Jurkat, Clone E6-1 (cell line): ENCODE measurements at places on chromosomes 12 and 14.

GRCh38 chr12:47078733-47079467 lies 521 bp upstream of the PCED1B start:
- no peak for DNase-seq

DNA sequence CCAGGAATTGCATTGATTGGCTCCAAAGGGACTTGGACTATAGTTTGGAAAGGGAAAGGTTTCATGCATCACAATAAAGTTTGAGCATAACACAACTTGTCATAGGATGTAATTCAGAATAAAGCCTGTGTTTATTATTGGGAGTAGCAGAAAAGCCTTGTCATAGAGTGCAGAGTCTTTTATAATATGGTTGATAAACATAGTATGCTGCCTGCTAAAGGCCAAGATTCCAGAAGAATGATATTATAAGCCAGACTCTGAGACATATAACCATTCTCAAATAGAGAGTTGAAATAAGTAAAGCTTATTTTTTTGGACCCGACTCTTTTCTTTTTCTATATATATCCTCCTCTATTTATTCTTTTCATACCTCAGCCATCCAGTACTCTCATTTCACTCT lies 207.3 kb downstream of the LRIG3 start:
- DNase-seq: no peak

DNA sequence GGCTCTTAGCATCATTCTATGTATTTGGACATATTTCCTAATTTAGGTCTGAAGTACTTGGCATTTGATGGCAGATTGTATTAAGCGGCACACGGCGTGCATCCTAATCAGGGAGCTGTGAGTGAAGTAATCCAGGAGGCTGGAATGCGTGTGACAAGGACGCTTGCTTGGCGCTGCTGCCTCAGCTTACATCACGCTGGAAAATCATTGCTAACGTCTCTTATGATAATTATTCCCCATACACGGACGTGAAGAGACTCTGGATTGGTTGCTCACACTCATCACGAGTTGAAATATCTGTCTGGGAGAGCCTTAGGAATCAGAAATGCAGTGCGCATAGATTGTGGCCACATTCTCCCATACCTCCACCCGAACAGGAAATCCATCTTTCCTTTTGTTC lies 85.3 kb downstream of the FBXW8 start:
- no peak for DNase-seq

DNA sequence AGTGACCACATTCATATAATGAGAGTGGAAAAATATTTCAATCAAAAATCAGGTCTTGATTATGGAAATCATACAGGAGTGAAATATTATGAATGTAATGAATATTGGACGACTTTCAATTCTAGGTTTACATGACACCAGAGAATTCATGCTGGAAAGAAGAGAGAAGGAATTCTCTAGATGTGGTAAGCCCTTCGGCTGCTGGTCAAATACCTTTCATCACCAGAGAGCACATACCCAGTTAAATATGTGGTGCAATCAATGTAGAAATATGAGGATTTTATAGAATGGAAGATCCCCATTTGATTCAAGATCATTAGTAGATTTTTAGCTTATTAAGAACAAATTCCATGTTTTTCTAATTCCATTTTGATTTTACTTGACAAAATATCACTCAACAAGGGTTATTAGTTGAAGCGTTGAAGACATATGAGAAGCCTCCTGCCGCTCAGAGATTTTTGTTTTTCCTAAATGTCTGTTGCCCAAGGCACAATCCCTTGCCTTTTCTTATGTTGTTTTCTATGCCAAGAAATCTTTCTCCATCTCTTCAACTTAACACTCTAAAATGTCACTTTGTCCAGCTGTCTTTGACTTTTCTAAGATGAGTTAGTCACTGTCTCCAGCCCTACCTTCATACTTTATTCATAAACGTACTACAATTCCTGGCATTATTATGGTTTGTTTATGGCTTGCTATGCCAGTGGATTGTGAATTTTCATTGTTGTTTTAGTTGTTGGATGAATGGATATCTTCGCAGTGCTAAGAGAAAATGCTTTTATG lies 72.8 kb upstream of the ZDHHC17 start:
- DNase-seq: no peak

- no peak for DNase-seq
Measured at GRCh38 chr12:85713373-85713772, 122.8 kb downstream of the RASSF9 start.

DNA sequence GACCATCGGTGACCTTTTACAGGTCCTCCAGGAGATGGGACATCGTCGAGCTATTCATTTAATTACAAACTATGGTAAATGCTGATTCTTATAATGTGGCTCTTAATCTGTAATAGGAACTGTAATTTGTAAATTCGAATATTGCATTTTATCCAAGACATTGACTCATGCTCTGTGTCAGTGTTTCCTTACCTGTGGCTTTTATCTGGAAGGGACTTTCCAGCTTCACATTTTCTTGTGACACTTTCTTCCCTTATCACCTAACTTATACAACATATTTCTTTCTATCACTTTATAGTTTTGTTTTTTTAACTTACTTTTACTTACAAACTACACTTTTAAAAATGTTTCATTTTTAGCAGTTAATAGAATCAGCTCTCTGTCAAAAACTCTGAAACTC lies 14.8 kb downstream of the IRAK3 start:
- no peak for DNase-seq

- no peak for DNase-seq
Measured at GRCh38 chr14:25759256-25759655, 709.3 kb upstream of the STXBP6 start.

DNA sequence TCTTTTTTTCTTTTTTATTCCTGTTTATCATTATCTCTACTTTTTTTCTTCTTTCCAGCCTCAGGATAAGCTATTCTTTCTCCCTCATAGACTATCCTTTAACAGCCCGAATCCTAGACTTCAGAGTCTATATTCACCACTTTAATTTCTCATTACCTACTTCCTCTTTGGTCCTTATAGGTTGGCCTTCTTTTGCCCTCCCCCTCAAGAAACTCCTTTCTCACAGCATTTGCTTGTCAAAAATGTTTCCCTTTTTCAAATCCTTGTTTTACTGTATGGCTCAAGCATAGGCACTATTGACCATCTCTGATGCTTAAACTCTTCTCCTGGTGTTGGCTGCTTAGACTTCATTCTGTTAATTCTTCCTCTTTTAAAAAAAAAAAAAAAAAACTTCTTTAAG lies 52.5 kb downstream of the KIAA0586 start:
- DNase-seq: no peak

DNA sequence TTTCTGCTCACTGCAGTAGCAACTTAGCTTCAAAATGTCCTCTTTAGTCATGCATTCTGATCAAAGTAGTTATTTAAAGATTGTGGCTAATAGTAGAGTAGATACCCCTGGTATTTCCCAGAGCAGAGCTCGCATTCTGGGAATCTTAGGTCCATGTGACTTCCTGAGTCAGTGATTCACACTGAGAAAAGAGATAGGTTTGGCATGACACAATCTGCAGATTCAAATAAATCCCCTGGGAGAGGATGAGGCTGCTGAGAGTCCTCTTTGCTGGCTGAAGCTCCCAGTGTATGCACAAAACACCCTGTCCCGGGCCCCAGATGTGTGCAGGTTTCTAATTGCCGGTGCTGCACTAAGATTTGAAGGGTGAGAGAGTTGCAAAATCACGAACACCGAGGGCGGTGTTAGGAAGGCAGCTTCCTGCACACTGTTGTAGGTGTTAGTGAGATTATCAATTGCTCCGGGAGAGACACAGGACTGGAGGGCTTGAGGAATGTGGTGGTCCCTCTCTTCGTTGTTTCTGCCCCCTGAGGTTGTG lies 233.2 kb downstream of the NRXN3 start:
- no peak for DNase-seq

GRCh38 chr14:24458736-24459135 lies 16.2 kb upstream of the SDR39U1 start:
- no peak for DNase-seq

DNA sequence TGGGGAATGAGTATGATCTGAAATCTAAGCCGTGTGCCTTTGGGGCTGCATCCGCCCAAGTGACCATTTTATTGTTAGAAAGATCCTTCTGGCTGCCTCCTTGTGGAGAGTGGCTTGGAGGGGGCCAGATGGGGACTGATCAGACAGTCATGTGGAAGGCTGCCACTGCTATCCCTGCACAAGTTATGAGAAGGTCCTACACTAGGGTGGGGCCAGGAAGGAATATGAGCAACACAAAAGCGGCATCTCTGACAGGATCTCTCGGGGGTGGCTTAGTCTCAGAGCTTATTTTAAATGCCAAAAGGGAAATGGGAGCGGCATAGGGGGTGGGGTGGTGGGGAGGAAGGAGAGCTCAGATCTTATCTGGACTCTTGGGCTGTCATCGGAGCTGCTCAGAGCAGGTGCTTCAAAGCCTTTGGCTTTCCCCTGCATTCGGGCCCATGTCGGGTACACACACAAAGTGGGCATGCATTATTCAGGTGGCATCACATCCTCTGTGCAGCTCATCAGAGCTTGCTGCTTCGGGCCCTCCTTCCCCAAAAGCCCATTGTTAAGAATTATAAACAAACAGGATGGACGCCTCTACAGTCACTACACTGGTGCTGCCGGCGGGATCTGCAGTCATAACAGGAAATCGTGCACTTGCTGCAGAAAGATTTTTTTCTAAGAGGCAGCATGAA lies 805.4 kb downstream of the VRK1 start:
- peak; percentile 73 for DNase-seq

DNA sequence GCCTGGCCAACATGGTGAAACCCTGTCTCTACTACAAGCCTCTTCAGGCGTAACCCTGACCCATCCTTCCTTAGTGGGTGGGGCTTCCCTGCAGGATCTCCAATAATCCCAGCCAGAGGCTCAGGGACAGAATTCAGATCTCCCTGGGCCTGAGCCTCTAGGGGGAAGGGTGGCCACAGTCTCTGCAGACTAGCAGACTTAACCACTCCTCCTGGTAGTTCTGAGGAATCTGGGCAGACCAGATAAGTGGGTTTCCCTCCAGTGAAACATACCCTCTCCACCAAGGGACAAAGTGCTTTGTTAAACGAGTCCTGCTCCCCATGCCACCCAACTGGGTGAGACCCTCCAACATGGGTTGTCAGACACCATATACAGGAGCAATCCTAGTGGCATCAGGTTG lies 36.6 kb upstream of the TRIM9 start:
- no peak for DNase-seq

DNA sequence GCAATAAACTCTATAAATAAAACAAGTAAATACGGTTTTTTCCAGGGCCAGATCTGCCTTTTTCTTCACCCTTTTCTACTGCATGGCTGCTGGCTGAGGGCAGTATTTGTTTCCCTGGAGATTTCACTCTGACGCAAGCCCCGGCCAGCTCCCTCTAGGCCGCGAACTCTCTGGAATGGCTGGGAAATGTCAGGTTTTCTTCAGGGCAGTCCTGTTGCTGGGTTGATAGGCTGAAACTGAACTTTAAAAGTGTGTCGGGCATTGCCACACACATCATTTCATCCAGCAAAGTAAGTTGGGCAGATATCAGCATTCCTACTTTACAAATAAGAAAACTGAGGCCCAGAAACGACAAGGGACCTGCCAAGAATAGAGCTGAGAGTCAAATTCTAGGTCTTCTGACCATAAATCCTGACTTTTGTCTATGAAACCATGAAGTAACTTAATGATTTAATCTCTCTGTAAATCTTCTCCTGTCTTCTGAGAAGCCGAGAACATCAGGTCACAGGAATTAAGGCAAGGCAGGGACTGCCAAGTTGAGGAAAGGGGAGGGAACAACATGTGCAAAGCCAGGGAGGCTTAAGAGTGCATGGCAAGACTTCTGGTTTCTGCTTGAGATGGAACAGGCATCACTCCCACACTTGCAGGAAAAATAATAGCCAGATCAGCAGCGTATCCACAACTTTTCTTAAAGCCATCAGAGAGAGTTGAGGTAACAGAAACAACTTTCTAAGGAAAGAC lies 205.0 kb upstream of the CCDC196 start:
- no peak for DNase-seq

DNA sequence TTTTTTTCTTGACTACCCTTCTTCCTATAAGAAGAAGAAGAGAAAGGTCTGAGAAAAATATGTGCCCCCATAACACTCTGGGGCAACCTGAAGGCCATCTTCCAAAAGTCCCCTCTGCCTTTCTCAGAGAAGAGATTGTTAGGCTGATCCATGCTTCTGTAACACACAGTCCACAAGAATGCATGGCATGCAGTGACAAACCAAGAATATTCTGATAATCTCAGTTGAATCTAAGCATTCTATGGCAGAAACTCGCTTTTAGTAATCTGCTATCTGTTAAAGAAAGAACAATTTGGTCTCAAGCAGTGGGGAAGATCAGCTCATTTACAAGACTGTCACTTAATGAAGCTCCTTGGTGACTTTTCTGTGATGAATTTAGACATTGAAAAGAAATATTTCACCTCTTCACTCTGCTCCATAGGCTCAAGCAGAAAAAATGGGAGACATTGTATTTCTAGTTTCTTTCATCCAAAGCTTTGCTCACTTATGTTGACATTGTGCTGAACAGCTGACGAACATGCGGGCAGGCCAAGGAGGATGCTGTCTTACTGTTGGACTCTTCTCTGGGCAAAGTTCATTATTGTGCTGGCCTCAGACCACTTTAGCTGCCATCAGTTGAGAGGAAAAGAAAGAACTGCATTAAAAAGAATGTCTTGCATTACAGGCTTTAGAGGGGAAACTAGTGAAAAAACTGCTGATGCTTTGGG lies 957.1 kb downstream of the DIO2 start:
- DNase-seq: no peak

DNA sequence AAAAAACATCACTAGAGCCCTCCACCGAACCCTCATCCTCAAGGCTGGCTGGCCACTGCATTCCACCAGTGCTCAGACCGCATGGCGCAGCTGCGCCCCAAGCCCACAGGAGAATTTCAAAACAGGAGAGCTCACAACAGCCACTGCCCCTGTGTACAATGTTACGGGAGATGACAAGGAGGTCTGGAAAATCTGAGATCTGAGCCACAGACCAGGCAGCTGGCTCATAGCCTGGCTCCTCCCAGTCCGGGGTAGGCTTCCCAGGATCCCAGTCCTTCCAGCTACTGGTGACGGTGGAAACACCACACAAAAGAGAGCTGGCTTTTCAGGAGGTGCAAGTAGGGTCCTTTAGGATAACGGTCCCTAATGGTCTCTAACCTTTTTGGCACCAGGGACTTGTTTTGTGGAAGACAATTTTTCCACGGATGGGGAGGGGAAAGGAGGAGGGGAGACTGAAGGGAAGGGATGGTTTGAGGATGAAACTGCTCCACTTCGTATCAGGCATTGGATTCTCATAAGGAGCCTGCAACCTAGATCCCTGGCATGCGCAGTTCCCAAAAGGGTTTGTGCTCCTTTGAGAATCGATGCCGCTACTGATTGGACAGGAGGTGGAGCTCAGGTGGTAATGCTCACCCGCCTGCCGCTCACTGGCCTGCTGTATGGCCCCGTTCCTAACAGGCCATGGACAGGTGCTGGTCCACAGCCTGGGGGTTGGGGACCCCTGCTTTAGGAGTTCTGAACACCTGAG lies 23.0 kb upstream of the NRDE2 start:
- DNase-seq: no peak

- DNase-seq: peak; percentile 39
Measured at GRCh38 chr12:26340649-26341048, 145.3 kb downstream of the SSPN start.

DNA sequence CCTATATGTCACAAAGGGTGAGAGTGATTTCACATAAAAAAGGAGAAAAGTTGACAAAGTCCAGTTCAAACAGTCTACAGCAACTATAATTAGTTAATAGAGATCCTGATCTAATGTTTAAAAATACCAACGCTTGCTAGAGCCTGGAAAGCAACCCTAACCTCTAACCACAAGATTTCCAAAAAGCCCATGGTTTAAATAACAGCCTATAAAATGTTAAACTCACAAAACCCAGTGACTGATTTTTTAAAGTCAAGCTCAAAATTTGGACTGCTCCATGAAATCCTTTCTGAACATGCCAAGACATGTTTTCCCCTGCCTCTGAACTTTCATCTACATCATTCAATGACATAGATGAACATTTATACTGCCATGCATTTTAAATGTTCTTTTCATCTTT lies 81.6 kb downstream of the PLEKHG7 start:
- DNase-seq: no peak
